ENCODE measurements at places on chromosomes 13 and 19.

GRCh38 chr13:41231786-41232185 lies 31.6 kb downstream of the MTRF1 start:
- DNase-seq, result no peak

DNA sequence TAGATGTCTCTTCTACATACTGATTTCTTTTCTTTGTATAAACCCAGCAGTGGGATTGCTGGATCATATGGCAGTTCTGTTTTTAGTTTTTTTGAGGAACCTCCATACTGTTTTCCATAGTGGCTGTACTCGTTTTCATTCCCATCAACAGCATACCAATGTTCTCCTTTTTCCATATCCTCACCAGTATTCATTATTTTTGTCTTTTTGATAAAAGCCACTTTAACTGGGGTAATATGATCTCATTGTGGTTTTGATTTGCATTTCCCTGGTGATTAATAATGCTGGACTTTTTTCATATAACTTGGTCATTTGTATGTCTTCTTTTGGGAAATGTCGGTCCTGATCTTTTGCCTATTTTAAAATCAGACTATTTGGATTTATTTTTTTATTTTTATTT lies 108.5 kb downstream of the PAN3 start:
- no peak for DNase-seq

- no peak for DNase-seq
Observed at GRCh38 chr19:56727677-56728076, 56.1 kb upstream of the ZNF835 start.

GRCh38 chr13:30079501-30079900 lies 227.8 kb downstream of the KATNAL1 start:
- no peak for DNase-seq

DNA sequence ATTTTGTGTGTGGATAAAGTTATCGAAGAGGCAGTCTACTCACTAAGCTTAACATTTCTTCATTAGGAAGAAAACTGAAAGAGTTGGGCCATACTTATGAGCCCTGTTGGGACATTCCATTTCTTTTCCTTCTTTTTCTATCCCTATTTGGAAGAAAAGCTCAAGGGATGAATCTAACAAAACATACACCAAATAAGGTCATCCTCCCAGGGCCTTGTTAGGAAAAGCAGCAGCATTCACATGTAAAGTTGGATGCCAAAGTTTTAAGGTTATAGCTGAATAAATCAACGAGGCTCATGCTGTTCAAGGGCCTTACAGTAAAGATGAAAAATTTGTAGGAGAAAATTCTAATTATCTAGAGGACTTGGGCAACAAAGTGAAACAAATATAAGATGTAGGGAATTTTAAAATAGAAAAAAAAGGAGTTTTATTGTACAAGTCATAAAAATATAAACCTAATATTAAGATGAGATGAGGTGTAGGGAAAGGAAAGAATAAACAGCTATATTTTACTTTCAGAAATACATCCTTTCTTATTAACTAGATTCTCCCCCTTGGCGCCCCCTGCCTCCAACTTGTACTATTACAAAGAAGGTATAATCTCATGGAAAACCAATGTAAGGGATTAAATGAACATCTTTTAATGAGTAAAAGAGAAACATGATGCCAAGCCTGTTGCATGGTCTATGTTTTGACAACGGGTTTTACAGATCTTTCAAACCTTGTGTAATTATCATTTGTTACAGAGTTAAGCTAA lies 160.4 kb downstream of the PCDH20 start:
- DNase-seq, result no peak

DNA sequence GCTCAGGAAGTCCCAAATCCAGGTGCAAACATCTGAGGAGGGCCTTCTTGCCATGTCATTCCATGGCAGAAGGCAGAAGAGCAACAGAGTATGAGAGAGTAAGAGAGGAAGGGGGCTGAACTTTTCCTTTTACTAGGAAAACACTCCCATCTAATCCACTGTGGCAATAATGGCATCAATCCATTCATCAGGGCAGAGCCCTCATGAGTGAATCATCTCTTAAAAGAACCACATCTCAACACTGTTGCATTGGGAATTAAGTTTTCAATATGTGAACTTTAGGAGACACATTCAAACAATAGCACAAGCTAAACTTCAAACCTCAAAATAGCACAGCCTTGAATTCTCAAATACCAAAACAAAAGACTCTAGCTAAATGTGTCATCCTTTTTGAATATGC lies 264.5 kb downstream of the KCTD12 start:
- no peak for DNase-seq

- DNase-seq, result no peak
Observed at GRCh38 chr13:29684441-29684840, 89.0 kb upstream of the SLC7A1 start.

DNA sequence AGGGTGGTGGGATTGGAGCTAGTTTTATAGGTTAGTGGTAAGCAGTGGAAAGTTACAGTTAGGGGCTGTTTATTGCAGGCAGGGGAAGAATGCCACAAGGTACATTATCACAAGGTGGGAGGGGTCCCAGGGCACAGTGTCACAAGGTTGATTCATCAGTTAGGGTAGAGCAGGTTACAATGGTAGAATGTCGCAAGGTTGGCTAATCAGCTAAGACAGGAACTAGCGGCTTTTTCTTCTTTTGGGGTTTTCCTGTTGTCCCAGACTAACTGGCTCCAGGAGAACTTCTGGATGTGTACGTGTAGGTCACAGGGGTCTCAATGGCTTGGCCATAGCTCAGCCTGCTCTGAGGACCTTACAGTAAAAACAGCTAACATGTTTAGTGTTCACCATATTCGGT lies 1221.1 kb downstream of the SLITRK1 start:
- DNase-seq, result no peak

DNA sequence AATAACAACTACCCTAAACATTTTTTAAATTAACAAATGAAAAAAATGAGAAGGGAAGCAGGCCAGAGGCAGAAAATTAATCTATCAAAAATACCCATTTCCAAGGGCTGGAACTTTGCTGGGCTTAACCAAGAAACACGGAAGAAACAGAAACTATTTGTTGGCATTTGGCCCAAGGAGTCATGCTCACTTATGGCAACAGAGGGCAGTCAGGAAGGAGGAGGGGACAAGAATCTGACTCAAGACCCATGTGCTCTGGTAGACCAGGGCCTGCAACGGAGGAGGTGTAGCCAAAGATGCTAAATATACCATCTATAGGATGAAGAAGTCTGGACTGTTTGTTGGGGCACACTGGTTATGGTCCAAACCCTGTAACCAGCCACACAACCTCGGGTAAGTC lies 496.7 kb downstream of the COG6 start:
- no peak for DNase-seq

- no peak for DNase-seq
Observed at GRCh38 chr13:35782793-35783192, 306.3 kb upstream of the MAB21L1 start.

- no peak for DNase-seq
Observed at GRCh38 chr13:23723471-23723870, 153.3 kb downstream of the TNFRSF19 start.

GRCh38 chr13:48603375-48603774 lies 50.4 kb upstream of the CYSLTR2 start:
- DNase-seq, result no peak

DNA sequence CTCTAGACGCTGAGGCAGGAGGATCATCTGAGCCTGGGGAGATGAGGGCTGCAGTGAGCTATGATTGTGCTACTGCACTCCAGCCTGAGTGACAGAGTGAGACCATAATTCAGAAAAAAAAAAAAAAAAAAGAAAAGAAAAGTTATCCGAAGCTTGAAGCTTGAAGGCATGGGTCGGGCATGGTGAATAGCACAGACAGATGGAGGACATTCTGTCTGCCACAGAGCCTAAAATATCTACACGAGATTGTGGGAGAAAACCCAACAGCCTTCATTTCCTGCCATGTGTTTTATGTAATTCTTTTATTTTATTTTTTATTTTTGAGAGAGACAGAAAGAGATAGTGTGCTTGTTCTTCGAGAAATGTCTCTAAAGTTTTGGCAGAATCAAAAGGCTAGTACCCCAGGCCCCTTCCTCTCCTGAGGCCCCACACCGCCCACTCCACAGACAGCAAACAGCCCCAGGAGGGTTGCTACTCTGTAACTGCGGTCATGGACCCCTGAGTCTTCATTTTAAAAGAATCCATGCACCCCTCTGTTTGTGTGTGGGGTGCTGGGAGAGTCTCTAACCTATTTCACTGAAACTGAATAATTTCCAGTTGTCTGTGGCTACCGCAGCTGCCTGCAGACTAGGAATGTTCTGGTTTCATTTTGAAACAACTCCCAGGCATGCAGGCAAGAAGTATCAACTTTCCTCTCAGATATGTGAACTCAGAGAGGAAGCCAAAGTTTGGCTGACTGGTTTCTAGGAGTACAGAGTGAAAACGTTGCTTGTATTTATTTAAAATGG lies 38.4 kb upstream of the RCBTB2 start:
- no peak for DNase-seq

GRCh38 chr19:8320564-8321066 lies 560 bp downstream of the NDUFA7 start:
- DNase-seq, result no peak

- DNase-seq, result no peak
Observed at GRCh38 chr13:45198041-45198440, 2.8 kb downstream of the KCTD4 start.

GRCh38 chr13:32040689-32041088 lies 9.1 kb downstream of the FRY start:
- no peak for DNase-seq

DNA sequence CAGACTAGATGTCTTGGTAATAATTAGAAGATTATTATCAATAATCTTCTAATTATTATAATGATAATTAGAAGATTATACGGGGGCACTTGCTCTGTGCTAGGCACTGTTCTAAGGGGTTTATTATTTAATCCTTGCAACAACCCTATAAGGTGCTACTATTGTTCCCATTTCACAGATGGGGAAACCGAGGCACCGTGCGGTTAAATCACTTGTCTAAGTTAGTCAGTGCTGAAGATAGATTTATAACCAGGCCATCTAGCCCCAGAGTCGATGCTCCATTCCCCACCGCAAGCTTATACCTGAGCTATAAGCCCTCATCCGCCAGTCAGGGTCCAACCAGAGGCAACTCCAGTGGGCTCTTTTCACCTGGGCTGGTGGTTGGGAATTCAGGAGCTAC lies 2.0 kb upstream of the ACP7 start:
- DNase-seq, result no peak

- DNase-seq, result no peak
Observed at GRCh38 chr13:36082396-36082795, 48.8 kb downstream of the DCLK1 start.

GRCh38 chr19:44527554-44527953 lies 1.9 kb downstream of the CEACAM20 start:
- no peak for DNase-seq

DNA sequence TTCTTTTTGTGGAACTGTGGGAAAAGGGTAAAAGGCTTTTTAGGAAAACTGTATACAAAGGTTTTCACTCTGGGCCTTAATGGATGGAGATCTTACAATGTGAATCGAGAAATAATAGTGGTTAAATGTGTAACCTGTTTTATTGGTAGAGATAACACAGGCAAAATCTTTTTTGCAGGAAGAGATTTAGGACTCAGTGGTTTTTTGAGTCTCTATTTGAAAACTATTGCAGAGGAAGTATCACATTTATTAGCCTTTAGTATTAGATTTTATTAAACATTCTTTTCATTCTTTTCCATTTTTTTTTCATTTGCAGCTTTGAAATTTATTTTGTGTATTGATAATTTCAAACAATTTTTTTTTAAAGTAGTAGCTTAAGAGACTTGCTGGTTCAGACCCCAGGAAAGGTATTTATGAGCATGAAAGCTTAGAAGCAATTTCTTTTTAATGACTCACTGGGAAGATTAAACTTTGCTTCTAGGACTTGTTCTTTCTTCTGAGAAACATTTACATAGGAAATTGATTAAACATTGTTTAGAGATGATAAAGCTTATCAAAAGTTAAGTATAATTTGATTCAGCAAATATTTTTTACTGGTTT lies 10.5 kb downstream of the KLF5 start:
- no peak for DNase-seq

DNA sequence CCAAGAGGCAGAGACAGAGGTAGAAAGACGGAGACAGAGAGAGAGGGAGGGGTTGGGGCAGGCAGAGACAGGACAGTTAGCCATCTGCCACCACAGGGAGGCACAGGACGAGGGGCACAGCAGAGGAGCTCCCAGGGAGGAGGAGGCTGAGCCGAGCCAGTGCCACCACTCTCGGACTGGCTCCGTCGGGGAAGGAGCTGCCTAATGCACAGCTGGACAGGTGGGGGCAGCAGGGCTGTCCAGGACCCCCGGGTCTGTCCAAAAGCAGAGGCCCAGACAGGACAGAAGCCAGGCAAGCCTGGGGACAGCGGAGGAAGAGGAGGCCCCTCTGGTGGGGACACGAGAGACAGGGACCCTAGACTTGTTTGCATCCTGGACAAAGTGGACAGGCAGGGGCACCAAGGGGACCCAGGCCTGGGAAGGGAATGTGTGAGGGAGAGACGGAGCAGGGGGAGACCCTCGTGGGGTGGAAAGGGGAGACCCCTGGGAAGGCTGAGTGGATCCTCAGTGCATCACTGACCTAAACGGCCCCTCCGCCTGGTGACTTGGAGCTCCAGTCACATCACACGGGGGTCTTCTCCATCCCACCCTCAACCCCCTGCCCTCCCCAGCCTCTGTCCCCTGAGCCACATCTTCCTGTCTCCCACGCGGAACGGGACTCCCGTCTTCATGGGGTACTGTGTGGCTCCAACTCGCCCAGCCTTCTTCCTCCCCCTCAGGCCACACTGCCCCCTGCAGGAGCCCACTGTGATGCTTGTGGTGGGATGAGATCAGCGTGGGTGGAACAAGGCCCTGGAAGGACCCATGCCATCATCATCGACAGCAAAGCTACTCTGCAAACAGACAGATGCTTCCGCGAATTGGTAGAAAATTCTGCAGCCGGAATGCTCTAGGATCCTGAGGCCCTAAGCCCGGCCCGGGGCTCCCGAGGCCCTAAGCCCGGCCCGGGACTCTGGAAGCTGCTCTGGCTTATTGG lies 915 bp downstream of the F10 start:
- no peak for DNase-seq

- DNase-seq, result no peak
Observed at GRCh38 chr19:50719119-50719435, 525 bp downstream of the SHANK1 start.

GRCh38 chr19:23070353-23071146 lies 46.3 kb upstream of the ZNF730 start:
- no peak for DNase-seq

DNA sequence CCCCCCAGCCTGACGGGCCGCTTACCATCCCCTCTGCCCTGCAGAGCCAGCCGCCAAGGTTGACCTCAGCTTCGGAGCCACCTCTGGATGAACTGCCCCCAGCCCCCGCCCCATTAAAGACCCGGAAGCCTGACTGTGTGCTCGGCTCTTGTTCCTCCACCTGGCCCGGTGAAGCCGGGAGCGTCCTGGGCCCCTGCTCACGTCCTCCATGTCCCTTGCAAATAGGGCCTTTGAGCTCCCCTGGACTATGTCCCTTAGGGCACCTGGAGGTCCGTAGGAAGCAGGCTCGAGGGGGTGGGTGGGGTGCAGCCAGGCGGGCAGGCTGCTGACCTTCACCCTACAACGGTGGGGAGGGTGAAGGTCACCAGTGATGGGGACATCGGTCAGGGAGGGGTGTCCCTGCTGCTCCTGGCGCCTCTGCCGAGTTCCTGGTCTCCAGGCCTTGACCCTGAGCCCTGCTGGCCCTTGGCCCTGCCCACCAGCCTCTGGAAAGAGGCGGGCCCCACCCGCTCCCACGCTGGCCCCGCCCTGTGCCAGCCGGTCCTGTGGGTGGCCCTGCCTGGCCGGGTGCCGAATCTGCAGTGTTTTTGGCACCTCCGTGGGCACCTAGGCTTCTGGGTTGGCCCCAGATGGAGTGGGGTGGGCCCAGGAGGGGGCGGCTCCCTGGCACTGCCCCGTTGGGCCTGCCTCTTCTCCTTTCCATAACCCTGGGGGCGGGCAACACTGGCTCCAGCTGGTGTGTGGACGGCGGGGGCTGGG lies 3.3 kb downstream of the ATP5F1D start:
- no peak for DNase-seq

- DNase-seq, result no peak
Observed at GRCh38 chr13:40192858-40193257, 473.6 kb downstream of the FOXO1 start.
